Esophagus squamous epithelium (tissue), 5 donors: ENCODE measurements at places on chromosomes 7 and 10.

DNA sequence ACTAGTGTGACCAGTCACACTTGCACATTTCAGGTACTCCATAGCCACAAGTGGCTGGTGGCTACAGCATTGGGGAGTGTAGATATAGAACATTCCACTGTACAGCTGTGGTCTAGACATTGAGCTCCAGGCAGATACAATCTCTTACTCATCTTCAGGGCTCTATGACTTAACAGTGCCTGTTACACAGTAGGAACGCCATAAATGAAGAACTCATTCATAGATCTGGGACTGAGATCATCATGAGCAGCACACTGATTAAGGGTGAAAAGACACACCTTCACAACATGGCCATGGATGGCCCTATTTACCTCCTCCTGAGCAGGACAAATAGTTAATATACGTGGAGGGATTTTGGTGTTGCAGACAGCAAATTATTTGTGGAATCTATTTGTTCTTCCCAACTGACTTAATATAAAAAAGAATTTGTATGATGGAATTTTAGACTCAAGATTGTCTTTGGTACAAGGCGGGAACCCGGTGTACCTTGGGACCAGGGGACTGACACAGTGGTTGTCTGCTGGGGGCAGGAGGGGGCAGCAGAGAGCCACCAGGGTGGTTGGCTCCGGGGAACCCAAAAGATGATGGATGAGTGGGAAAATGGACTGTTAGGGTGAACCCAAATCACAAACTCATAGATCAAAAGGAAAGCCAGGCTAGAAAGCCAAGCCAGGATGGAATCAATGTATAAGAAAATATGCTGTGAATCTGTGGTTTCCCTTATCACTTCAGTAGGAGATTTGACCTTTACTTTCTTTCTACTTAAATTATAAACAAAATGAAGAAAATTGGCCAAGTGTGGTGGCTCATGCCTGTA, 24.3 kb upstream of the CPA2 start:
- no peak for DNase-seq

GRCh38 chr7:21185653-21186265, 242.1 kb upstream of the SP4 start:
- no peak for DNase-seq

GRCh38 chr7:36638586-36639263, 85.6 kb downstream of the AOAH start:
- DNase-seq: no peak

- DNase-seq: no peak
These were observed 75.4 kb downstream of the CFTR start for GRCh38 chr7:117555260-117555659.

- no peak for DNase-seq
These were observed 27.7 kb upstream of the NMT2 start for GRCh38 chr10:15196021-15196834.

- no peak for DNase-seq
These were observed 122.0 kb downstream of the FAM53B start for GRCh38 chr10:124622158-124622557.

DNA sequence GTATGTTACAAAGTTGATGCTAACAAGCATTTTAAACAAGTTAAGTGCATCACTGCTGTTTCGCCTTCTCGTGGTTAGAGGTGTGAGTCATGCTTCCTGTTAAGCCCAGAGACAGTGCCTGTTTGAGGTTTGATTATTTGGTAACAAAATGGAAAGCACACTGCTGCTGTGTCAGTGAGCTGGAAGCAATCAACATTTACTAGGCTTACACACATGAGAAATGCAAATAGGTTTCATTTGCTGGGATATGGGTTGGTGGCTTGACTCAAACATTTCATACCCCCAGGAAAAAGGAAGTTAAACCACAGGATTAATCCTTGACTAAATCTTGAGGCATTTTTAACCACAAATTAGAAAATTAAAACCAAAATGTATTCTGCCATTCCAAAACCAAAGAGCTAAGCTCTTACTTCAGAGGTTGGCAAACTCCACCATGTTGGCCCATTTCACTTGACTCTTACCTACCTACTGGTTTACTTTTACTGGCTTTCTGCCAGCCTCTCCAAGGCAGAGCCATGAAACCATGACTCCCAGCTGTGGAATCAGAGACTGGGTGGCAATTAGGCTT, 139.2 kb downstream of the ETV1 start:
- DNase-seq: no peak

- no peak for DNase-seq
These were observed 34.9 kb upstream of the LOXL4 start for GRCh38 chr10:98302741-98303365.

DNA sequence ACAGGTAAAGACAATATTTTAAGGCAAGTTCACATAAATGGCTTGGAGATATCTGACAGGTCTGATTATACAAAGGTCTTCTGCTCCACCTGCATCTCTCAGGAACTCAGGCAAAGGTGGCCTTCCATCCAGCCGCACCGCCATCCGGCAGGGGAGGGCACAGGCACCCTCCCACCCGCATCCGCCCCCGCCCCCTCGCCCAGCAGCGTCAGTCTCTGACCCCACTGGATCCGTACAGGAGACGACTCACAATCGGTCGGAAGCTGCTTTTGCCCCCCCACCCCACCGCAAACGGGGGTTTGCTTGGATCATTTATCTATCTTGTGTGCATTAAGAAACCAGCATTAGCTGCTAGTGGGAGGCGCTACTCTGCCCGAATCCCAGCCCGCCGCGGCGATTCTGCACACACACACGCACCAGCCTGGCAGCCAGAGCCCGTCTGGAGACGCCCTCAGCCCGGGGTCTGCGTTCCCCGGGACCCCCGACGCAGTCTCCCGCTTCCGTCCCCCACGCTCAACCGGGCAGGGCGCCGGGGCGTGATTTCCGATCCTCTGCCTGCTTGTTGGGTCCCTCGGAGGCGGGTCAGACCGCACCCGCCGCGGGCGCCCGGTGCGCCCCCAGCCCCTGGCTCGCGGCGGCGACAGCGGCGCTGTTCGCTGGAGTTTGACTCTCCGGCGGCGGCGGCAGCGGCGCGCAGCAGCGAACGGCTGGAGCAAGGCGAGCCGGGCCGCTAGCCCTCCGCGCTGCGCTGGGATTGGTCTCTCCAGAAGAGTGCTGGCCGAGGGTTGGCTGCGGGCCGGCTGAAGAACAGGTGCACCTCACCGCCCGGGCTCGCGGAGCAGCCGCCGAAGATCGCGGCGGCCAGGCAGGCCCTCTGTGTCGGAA, 820 bp upstream of the NRG3 start:
- no peak for DNase-seq

DNA sequence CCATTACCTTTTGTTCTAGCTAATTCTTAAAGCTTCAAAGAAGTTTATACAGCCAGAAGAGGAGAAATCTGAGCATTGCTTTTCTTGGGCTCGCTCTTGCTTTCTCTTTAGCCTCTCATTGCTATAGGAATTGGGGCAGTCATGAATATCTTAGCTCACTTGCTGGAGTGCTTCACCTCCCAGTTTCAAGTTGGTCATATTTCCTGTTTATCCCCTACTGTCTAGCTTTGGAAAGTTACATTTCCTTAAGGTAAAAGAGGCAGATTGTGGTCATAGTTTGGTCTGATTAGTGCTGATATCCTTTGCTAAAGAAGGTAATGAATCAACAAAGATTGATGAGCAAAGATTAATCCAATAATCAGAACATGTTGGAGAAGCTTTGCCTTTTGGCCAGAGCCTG, 77.7 kb upstream of the GLI3 start:
- DNase-seq: no peak
